ENCODE measurements at places on chromosomes 13 and 19. TPM values are rescaled to one million over a fixed set of nuclear protein-coding genes. Genes with fewer than 3 reads are reported as not detected.

DNA sequence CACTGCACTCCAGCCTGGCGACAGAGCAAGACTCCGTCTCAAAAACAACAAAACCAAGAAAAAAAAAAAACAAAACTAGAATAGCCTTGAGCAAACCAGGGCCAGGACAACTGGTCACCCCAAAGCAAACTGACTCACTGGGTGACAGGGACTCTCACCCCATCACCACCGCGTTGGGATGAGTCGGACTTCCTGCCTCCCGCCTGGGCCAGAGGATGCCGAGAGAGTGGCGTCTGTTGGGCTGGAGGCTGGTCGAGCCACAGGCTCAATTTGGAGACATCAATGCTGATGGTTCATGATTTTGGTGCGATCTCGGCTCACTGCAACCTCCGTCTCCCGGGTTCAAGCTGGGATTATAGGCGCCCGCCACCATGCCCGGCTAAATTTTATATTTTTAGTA is 11.6 kb downstream of the TMPRSS9 start:
- no peaks in the 10 kb centered on the region for H3K4me1 ChIP-seq
- H3K27me3 ChIP-seq: no peaks in the 10 kb centered on the region
- no peak for DNase-seq

The C19orf85 gene
- not detected for total RNA-seq

- H3K27me3 ChIP-seq: no peaks in the 10 kb centered on the region
- H3K27ac ChIP-seq: no peak overlapping the region
- no peaks in the 10 kb centered on the region for H3K36me3 ChIP-seq
- H3K4me1 ChIP-seq: no peaks in the 10 kb centered on the region
- H3K4me3 ChIP-seq: no peak overlapping the region
These were observed 155.1 kb downstream of the SUCLA2 start for GRCh38 chr13:47845981-47846380.

DNA sequence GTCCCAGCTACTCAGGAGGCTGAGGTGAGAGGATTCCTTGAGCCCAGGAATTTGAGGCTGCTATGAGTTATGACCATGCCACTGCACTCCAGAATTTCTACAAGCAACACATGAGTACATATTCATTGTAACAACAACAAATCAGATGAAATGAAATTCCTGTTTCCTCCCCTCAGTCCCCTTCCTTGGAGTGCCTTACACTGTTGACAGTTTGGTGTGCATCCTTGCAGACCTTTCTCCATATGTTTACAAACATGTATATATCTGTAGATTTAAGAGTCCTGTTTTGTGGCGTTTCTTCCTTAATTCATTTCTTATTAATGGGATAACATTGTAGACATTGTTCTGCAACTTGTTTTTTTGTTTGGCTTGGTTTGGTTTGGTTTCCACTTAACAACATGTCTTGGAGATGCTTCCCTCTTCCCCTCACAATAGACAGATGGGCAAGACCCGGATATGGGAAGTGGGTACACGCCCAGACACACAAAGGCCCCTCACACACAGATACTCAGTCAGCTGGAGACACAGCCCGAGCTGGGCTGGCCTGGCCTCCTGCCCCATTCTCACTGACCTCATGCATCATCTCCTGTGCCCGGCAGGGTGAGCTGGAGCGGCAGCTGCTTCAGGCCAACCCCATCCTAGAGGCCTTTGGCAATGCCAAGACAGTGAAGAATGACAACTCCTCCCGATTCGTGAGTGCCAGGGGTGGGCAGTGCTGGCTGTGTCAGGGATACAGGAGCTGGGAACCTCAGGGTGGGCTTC is 21.7 kb downstream of the MYH14 start:
- H3K4me1 ChIP-seq: no peaks in the 10 kb centered on the region
- H3K4me3 ChIP-seq: no peak overlapping the region
- peaks cover 31% of the 10 kb centered on the region for H3K36me3 ChIP-seq
- no peaks in the 10 kb centered on the region for H3K27me3 ChIP-seq
- no peak for DNase-seq

Measured in upper lobe of left lung (tissue), 6 donors.